SK-N-SH treated with all-trans-retinoic acid at 6 μM for 48 hours (cell line): ENCODE measurements at places on chromosomes 7 and 10.

DNA sequence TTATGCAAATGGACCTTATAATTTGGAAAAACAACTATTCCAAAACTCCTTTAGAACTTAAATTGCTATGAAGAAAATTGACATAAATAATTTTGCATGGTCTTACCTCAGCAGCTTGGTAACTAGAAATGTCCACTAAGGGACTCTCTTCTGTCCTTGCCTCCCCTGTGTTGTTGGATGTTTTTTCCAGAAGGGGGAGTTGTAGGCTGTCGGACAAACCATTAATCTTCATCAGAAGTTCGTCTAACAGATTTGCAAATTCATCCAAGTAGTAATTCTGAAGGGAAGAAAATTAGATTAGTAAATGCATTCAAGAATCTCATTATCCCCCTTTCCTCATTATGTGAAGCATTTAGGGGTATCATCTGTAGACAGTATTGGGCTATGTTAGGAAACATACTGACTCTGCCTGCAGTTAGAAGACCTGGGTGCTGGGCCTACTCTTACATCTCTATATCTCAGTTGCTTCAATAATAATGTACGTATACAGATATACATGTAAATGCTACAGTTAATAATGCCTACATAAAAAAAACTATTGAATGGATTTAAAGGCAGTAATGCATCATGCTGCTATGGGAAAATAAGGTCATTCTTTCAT, 155.6 kb downstream of the PKD1L1 start:
- peak; percentile 79 for ATAC-seq

GRCh38 chr10:130105724-130106123, 4.9 kb downstream of the C10orf143 start:
- no peak for ATAC-seq

GRCh38 chr7:45363669-45364068, 206.1 kb downstream of the RAMP3 start:
- no peak for ATAC-seq

DNA sequence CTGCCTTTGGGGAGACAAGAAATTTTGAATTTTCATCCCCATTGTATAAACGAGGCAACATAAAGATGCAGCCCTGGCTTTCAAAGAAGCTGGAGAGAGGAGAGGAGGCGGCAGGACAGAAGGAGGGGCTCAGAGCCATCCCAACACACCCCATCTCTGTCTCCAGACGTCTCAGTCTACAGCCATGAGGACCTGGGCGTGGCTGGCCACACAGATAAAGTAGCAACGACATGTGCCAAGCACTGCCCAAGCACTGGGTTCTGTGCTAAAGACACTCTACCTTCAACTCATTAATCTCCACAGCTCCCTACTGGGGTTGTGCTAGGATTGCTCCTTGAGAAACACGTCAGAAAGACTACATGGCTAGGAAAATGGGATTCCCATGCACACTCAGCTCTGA, 65.2 kb downstream of the DLG5 start:
- no peak for ATAC-seq

DNA sequence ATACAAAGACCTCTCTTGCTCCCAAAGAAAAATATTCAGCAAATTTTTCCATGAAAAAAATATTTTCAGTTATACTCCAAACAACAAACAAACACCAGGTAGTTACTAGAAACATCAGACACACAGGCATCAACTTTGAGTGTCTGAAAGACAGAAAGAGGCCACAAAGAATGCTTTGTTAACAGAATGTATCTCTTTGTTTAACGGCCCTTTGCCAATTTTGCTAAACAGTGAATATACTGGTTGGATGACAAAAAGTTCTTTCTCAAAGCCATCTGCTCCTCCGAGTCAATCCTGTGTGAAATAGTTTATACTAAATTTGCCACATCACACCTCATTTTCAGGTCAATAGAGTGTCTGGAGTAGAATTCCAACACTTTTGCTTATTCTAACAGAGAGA, 216.7 kb upstream of the PHF14 start:
- ATAC-seq, result no peak

- ATAC-seq, result no peak
Observed at GRCh38 chr10:314871-315270, 179.6 kb downstream of the ZMYND11 start.

DNA sequence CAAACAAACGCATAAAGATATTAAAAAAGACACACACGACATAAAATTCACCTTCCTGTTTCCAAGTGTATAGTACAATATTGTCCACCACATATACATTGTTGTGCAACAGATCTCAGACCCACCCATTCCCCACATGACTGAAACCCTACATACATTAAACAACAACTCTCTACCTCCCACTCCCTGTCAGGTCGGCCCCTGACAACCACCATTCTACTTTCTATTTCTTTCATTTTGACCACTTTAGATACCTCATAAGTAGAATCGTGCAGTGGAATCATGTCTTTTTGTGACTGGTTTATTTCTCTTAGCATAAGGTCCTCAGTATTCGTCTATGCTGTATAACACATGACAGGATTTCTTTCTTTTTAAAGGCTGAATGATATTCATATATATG, 320.5 kb downstream of the BBS9 start:
- no peak for ATAC-seq

DNA sequence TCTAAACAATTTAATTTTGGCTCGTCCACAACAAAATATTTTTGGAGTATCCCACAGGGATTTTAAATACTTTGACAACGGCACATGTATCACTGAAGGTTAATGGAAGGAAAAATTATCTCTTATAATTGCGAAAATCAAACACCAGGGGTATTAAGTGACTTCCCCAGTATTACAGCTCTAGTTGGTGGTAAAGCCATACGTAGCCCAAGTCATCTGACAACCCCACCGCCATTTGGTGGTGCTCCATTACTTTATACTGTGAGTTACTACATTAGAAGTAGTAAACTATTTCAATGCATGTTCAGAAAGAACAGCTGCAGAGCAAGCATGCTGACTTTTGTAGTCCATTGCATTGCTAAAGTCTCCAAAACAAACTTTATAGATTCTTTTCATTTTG, 179.7 kb downstream of the HGF start:
- ATAC-seq, result no peak

DNA sequence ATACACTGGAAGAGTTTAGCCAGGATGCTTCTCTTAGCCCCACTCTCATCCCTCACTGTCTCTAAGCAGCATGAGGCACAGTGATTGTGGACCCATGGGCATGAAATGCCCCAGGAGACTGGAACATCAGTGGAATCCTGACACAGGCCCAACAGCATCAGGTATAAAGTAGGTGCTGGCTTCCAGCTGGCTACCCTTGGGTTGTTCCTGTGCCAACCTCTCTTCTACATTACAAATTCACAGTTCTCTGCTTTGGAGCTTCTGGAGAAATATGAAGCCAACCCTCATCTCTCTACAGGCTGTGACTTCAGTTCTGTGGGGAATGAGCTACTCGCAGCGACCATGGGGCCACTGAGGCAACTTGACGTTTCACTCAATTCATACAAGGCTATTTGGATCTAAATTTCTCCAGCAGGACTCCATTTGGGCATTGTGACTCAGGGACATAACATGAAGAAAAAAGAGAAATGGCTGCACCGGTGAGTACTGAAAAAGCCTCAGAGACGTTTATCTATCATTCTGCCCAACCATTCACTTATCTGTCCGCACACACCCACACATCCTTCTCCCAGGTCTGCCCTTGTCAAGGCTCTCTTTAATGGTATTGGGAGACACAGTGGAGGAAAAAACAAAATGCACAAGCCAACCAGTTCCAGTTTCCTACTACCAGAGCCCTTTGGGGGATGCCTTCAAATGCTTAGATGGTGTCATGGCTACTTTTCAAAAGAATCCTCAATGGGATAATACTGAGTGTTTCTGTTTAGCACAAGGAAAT, 35.4 kb upstream of the TM9SF3 start:
- no peak for ATAC-seq

DNA sequence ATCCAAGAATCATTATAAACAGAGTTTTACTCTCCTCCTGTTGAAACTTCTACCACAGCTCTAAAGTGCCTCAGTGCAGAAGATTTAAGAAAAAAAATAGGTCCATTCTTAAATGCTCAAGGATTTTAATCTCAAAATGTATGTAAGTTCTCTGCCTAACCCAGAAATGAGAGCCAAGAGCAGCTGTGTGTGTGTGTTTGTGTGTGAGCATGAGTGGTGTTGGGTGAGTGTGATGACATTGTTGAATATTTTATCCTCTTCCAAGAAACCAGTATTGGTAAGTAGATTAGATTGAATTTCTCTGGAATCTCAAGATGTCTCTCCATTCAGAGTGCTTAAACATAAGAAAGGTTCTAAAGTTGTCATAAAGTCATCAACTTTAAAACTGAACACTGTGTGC, 363.6 kb upstream of the NFE2L3 start:
- no peak for ATAC-seq

DNA sequence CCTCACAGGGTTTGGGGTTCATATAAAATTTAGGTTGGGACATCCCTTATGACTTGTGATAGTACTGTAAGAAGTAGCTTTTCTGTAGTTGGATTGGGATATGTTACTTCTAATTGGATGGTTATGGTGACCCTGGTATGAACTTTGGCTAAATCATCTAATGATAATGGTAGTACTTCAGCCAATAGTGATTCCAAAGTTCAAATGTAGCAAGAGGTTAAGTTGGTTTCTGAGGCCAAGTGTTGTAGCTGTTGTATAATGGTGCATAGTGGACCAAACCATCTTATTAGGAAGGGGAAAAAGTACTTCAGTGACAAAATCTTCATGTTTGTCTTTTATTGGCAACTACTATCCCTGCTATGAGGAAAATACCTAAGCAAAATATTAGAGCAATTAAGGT, 542.1 kb upstream of the IGFBP3 start:
- ATAC-seq, result no peak

DNA sequence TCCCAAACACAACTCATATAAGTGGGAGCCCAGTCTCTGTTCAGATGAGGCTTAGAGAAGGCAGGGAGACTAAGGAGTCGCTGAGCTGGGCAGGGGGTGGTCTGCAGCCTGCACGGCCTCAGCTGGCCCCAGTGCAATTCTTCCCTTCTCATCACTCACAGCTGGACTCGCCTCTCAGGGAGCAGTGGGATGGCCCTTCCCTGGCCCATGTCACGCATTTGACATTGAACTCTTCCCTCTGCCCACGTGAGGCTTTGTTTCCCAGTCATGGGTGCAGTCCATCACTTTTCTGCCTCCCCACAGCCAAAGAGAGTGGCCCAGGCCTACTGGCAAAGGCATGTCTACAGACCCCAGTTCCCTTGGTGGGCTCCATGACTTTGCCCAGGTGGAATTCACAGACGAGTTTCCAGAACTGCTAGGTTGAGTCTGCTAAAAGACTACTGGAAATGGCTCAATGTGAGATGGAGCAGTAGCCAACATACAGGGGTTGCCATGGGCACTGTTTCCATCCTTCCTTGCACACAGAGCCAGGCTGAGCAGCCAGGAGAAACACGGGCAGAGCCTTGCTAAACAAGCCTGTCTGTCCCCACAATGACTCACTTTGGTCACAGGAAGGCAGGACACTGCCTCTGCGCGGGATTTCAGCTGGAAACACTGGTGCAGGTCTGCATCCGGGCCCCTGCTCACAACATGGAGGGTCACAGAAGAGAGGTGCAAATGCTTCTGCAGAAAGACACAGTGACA, 90.1 kb downstream of the OAT start:
- ATAC-seq, result no peak

DNA sequence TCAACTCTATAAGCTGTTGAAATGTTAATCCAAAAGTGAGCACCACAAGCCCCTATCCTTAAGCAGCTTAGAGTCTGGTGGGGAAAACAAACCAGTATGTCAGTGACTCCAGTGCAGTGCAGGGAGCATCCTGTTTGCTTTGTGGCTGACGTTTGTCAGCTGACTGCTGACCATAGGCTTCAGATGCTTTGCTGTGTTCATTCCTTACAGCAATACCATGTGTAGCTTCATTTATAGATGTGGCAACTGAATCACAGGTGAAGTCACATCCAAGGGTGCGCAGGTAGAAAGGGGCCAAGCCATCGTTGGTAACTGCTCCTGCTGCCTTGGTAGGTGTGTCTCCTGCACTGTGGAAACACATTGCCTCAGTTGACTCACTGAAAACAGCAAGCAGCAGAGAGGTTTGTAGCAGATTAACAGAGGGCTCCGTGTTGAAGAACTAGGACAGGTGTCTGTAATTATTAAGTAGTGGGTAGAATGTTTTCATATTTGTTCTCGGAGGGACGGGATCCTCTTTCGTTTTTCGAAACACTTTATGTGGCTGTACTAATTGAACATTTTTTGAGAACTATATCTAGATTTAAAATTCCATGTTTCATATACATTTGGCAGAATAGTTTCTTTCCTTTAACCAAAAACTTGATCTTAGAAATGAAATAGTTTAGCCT, 2.0 kb downstream of the INSIG1 start:
- no peak for ATAC-seq

DNA sequence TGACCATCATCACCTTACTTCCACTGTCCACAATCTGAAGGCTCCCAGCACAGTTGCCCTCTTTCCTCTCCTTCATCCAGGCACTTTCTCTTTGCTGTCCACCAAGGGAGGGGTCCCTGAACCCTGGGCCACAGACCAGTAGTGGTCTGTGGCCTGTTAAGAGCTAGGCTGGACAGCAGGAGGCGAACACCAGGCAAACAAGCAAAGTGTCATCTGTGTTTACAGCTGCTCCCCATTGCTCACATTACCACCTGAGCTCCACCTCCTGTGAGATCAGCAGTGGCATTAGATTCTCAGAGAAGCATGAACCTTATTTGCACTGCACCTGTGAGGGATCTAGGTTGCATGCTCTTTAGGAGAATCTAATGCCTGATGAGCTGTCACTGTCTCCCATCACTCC, 27.7 kb downstream of the FZD1 start:
- ATAC-seq, result no peak
